ENCODE measurements at places on chromosomes 6 and 20. TPM values are rescaled to one million over a fixed set of nuclear protein-coding genes. Genes with fewer than 3 reads are reported as not detected.
A peak's percentile ranks its signal among the peaks of the same experiment; 100 is the strongest.

Gene TMEM63B
- 32.4 TPM for total RNA-seq

- peak; percentile 48 for DNase-seq
These were observed 7.1 kb upstream of the LOC128125822 start for GRCh38 chr6:63565058-63565726.

- DNase-seq = no peak
These were observed 49.4 kb downstream of the CTCFL start for GRCh38 chr20:57475388-57476083.

DNA sequence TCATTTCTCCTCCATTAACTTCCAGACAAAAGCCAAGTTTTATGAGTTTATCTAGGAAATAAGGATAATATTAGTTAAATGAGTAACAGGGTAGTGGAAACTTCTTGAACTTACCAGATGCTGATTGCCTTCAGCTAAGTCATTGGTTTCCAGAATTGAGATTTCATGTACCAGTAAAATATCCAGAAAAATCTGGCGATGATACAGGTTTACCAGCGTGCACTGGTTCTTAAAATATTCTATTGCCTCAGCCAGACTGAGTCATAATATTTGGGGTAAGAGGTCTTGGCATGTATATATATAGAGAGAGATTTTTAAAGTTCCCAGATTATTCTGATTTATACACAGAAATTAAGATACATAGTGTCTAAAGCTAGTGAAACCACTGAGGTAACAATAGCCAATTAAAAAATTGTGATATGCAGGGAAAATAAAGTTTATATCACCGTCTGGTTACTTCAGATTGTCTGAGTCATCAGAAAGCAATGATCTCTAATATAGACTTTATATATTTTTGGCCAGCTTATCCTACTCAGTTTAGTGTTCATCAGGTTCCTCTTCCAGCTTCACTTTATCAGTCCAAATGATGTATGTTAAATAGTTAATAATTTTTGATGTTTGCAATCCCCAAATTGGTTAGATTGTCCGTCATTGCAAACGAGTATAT, 39.5 kb upstream of the SDHAF4 start:
- no peak for DNase-seq

Gene LPIN3
- total RNA-seq = 5.6 TPM
